ENCODE measurements at places on chromosomes 1 and 21.

DNA sequence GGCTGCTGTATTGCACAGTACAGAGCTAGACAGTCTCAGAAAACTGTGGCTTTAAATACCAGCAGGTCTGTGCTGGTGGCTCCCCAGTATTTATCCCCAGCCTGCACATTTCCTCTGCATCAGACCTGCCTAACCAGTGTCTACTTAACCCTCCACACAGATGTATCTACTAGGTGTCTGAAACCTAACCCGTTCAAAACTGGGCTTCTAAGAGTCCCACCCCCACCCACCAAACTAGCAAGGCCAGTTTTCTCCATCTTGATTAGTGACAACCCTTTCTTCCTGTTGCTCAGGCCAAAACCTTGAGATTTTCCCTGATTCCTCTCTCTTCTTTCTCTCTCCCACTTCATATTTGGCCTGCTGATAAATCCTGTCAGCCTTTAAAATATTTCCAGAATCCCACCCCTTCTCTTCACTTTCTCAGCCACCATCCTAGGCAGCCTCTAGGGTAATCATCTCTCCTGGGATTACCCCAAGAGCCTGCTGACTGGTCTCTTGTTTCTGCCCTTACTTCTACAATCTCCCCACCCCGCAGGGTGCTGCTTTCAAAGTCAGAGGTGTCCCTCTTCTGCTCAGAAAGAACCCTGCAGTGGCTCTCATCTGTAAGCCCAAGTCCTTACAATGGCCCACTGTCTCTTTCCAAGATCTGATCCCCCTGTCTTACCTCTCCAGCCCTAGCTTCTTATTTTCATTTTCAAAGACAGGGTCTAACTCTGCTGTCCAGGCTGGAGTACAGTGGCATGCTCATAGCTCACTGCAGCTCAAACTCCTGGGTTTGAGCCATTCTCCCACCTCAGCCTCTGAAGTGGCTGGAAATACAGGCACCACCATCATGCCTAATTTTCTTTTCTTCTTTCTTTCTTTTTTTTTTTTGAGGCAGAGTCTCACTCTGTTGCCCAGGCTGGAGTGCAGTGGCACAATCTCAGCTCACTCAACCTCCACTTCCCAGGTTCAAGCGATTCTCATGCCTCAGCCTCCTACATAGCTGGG, 45.2 kb downstream of the H3-3A start:
- no peak for DNase-seq

GRCh38 chr1:40390857-40391256, 17.3 kb downstream of the SMAP2 start:
- no peak for DNase-seq

DNA sequence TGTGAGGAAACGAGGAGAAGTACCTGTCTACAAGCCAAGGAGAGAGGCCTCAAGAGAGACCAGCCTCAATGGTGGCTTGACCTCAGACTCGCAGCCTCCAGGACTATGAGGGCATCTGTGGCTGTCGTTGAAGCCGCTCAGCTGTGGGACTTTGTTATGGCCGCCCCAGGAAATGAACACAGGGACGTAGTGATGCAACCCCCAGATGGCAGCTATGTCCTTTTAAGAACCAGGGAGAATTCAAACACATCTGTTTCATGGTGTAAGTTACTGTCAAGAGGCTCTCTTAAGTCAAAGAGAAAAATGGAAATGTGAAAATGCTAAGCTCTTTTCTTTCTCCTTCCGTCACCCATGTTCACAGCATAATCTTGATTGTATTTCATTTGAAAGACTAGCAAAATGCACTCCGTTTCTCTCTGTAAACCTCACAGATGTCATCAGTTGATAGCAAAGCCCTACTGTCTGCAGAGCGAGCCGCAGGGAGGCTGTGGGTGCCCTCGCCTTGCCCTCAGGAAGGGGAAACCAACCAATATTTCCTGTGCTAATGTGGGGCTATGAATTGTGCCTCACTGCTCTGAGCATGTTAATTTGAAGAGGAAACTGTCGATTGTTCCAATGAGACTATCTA, 21.3 kb downstream of the UBASH3A start:
- no peak for DNase-seq

GRCh38 chr1:240768979-240769378, 157.0 kb upstream of the GREM2 start:
- DNase-seq: no peak

DNA sequence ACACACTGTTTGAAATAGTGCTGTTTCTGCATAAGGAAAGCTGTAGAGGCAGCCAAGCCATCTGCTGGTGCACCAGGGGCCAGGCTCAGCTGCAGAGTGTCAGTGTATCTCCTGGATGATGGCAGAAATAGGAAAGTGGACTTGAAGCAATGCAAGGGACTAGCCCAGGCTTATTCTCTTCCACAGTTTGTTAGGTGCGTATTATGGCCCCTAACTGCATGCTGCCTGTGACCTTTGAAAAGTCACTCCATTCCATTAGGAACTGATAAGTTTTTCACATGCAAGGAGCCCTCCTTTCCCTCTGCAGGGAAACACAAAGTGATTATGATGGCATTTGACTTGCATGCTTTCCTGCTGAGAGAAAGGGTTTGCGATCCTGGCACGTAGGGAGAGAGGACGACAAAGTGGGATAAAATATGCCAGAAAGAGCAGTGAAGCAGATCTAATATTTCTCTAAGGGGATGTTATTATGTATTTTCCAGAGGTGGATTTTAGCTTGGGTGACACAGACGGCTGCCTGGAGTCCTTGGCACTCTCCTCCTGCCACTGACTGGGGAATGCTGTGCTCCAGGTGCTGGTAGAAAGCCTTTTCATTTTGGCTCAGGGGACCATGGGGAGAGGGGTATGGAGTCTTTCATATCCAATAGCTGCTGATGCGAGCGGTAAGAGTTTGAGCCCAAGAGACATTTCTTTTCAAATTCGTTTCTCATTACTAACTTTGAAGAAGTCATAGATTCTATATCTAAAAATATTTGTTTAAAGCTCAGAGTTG, 402.1 kb upstream of the B3GALT2 start:
- DNase-seq: no peak

GRCh38 chr1:172630868-172631267, 28.0 kb upstream of the FASLG start:
- DNase-seq: no peak

- no peak for DNase-seq
Observed at GRCh38 chr1:21721295-21721985, 52.3 kb upstream of the RAP1GAP start.

DNA sequence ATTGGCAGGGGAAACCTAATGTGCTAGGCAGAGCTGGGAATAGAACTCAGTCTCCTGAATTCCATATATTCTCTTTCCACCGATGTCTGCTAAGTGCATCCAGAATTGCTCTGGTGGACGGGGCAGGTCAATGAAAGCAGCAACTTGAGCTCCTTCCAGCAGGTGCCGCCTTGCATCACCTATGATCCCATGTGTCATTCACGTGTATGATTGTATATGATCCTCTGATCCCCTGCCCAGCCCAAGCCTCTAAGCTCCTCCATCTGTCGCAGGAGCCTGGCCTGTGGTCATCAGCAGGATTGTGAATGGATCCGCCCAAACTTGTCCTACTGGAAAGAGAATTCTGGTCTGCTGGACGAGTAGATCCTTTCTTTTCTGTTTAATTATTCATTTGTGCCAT, 13.1 kb downstream of the ACTA1 start:
- DNase-seq: no peak
